Omental fat pad (tissue), 4 donors: ENCODE measurements at places on chromosomes 5 and 9.

GRCh38 chr5:65624025-65624570 lies at the start of gene TRIM23:
Gene TRIM23 (minus strand): TSS chr5:65624333. CDS start chr5:65624274, 59 bp downstream.
- DNase-seq = peak; percentile 55

GRCh38 chr5:62661126-62661525 lies 82.5 kb downstream of the LRRC70 start:
- no peak for DNase-seq

- no peak for DNase-seq
Observed at GRCh38 chr5:122263352-122264030, 48.5 kb upstream of the SNCAIP start.

- DNase-seq = no peak
Observed at GRCh38 chr9:2043243-2043642, 28.1 kb downstream of the SMARCA2 start.

DNA sequence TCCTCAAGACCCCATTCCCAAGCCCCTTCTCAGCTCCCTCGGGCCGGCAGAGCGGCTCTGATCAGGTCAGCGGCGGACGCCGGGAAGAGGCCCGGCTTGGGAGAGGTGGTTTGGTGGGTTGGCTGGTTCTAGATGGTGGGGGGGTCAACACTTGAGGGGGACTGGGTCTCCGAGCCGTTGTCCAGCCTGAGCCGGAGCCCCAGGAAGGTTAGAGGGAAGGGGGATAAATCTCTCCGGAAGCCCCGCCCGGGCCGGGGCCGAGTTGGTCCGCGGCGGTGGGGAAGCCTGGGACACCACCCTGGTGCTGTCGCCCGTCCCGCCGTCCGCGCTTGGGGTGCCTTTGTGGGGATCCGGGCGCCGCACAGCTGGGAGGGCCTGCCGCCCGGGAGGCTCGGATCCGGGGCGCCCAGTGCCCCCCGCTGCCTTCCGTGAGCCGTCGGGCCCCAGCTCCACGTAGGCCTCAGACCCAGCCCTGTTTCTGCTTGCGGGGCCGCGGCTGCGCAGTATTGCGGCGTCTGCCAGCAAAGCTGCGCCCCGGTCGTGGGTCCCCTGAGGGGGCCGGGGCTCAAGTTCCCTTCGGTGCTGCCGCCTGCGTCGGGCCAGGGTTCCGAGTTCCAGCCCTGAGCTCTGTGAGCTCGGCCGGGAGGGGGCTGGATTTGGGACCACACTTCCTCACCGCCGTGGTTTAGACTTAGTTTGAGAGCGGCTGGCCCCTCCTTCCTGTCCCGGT lies 542 bp upstream of the TRIM52 start:
- DNase-seq = no peak

GRCh38 chr9:120556775-120557174 lies 23.2 kb downstream of the CDK5RAP2 start:
- DNase-seq = no peak

DNA sequence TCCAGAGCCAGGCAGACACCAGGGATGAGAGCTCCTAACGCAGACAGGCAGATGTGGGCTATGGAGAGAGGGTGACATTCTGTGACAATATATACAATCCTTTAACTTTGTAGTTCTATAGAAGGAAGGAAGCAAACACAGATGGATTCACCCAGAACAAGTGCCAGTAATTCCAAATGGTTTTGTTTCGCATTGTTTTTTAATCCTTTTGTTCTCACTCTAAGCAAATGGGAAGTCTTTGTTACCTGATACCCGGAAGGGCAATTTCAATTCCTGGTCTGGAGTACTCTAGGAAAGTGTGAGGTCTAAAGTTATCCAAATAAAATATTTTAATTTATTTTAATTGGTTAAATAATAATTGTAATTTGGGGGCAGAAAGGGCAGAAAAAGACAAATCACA lies 2.5 kb downstream of the FRMD3 start:
- DNase-seq = no peak

DNA sequence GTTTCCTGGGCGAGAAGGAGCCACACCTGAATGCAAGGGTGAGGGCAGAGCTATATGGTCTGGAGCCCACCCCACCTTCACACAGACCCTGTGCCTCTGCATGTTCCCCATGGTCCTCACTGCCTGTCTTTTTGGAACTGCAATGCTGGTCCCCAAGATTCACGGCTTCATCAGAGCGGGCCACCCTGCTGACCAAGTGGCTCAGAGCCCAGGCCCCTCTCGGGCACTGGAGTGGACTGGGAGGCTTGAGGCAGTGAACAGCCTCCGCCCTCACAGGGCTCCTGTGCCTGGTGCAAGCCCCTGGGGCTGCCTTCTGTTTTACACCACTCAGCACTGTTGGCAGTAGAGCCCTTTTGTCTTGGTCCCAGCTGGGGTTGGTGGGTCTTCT lies 143.2 kb downstream of the CACNA1B start:
- no peak for DNase-seq

- peak; percentile 76 for DNase-seq
Observed at GRCh38 chr5:55344392-55344992, 36.7 kb downstream of the MTREX start.

DNA sequence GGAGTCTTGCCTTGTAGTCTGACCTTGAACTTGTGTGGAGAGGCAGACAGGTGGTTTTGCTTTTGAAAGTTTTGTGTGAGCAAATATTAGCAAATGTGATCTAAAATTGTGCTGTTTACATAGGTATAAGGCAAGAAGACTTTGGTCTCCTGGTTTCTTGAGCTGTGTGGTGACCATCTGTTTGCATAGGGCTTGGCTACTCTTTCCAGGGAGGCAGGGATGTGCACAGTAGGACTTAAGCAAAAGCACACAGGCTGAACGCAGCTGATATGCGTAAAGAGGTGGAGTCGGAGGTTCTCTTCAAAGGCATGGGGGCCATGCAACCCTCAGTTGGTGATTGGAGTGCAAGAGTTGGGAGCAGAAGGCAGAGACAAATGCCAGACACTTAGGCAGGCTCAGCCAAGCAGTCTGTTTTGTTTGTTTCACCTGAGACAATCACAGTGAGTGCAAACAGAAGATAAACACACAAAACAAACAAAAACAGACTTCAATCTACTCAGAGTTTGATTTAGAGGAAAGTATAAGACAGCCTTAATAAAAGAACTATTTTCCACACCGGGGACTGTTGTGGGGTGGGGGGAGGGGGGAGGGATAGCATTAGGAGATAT lies 744.2 kb downstream of the MTRR start:
- no peak for DNase-seq

DNA sequence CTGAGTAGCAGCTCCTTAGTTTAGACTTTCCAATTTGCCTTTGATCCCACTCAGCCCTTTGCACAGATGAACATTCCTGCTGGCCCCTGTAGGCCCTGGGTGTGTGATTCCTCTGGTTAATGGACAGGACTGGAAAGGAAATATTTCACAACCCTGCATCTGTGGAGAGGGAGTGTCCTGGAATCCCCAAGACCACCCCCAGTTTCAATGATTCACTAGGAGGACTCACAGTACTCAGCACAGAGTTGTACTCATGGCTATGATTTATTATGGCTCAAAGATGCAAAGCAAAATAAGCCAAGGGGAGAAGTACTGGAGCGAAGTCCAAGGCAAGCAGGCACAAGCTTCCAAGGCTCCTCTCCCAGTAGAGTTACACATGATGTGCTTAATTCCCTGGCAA lies 42.4 kb upstream of the TJP2 start:
- DNase-seq = no peak

GRCh38 chr9:76759732-76760131 lies 4.5 kb upstream of the PCA3 start:
- DNase-seq = no peak

- no peak for DNase-seq
Observed at GRCh38 chr5:38447786-38448185, 108.7 kb downstream of the LIFR start.

DNA sequence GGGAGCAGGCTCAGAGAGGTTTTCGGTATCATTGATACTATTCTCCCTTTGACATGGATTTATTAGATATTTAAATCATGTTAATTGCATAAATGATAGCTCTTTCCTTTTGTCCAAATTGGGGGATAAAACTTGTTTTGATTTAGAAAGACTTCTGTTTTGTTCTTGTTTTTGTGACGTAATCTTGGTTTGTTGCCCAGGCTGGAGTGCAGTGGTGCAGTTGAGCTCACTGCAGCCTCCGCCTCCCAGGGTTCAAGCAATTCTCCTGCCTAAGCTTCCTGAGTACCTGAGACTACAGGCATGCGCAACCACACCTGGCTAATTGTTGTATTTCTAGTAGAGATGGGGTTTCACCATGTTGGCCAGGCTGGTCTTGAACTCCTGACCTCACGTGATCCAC lies 7.1 kb downstream of the MAT2B start:
- DNase-seq = no peak

GRCh38 chr5:149439899-149440542 lies 60.9 kb upstream of the IL17B start:
- no peak for DNase-seq

DNA sequence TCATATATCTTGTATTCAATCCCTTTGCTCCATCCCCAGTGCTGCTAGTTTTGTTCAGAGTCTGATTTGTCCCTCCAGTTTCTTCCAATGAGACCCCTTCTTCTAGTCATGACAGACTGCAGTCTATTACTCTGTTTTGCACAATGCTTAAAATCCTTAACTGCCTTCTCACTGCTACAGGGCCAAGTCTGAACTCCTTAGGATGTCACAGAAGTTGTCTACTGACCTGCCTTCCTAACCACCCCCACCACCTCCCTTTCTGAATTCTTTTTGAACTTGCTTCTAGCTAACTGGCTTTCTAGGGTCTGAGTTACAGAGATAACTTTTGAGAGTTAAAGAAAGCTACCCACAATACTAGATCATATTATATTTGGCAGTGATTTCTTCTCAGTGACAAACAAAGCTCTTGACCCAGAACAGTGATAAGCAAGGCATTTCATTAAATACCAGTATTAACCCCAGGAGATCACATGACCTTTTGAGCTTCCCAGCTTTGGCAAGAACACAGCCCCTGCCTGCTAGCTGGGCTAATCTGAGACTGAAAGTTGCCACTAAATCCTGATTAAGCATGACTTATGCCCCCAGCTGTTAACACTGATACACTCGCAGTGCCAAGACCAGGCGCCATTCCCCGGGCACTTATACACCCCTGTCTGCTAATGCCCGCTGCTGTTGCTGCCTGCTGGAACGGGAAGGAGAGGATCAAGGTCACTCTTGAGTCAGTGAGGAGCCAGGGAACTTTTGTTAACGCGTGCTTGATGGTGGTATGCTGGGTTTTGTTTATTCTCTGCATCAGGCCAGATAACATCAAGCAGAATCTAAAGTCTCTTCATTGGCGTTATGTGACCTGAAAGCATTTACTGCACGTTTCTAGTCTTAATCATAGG lies 36.4 kb upstream of the ADAMTSL1 start:
- no peak for DNase-seq

DNA sequence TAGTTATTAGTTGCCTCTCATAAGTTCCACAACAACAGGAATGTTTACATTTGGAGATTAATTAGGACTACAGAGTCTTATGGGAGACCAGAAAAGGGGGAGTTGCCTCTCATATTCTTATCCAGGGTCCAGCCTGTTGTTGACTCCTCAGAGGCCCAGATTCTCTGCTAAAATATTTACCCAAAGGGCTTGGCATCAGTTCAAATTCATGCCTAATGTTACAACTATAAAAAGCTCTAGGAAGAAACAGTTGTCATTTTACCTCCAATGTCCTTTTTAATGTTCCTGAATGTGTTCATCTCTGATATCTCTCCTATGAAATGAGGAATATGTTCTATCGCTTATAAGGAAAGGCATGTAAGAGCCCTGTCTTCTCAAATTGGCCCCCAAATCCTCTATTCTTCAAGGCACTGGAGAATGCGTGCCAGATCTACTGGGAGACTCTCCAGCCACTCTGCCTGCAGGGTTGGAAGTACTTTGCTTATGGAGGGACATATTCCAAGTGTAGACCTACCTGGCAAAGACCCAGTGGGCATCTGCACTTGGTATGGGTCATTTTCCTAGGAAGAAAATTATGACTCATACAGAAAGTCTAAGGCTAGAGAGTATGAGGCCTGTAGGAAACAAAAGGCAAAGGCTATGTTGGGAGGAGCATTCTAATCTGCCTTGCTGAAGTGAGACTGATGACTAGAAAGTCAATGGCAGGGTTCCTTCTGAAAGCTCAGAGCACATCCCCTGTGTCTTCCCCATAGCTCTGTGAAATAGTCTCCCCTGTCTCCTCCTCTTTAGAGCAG lies 192.6 kb downstream of the ESM1 start:
- no peak for DNase-seq

- DNase-seq = no peak
Observed at GRCh38 chr9:76521906-76522305, 62.9 kb downstream of the GCNT1 start.

DNA sequence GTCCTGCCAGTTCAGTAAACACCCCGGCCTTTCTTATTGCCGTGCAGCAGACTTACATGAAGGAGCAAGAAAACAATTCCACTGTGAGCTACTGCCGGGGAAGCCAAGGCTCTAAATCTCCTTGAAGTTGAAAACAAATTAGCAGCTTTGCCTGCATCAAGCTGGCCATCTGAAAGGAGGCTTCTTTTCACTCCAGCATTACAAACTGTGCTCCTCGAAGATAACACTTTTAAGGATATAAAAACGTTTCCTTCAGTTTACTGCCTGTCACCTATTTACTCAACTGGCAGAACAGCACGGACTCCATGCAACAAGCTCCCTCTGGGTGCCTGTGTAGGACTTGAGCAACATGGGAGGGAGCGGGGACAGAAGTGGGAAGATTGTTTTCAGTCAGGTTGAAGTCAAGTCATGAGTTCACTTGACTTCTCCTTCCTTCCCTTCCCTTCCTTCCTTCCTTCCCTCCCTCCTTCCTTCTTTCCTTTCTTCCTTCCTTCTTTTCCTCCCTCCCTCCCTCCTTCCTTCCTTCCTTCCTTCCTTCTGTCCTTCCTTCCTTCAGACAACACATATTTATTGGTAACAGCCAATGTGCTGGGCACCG lies 67.4 kb downstream of the ZNF608 start:
- no peak for DNase-seq

DNA sequence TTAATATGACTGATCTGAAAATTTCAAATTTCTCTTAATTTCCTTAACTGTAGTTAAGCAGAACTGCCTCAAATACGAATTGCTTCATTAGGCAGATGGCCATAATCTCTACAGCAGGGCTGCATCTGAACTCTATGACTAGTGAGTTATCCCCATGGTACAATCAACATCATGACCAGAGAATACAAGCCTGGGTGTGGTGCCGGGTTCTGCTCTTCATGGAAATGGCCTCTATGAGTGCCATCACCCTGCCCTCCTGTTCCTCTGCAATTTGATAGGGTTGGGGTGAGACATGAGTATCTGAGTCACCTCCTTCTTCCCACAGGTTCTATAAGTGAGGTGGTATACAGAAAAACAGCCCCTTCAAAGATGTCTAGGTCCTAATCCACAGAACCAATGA lies 235.9 kb downstream of the AP3B1 start:
- no peak for DNase-seq

DNA sequence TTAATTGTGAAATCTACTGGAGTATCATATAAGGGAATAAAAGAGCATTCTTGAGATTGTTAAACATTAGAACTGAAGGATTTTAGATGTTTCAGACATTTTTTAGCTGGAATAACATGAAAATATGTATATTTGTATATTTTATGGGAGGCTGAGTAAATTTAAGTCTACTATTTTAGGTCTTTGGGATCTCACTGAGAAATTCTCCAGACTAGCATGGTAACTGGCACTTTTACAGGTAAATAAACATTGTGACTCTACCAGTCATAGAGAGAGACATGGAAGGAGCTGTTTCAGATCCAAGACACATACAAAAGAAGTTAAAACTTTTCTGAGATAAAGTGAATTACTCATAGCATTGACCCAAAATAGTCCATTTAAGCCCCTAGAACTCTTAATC lies 59.4 kb downstream of the NDUFAF2 start:
- DNase-seq = no peak

- no peak for DNase-seq
Observed at GRCh38 chr5:114953565-114953964, 216.1 kb downstream of the TRIM36 start.
